ENCODE measurements at places on chromosomes 16 and 17. TPM values are rescaled to one million over a fixed set of nuclear protein-coding genes. Genes with fewer than 3 reads are reported as not detected.
A peak's percentile ranks its signal among the peaks of the same experiment; 100 is the strongest.

CCL23 gene
- total RNA-seq, result not detected

- H3K4me3 ChIP-seq, result no peak overlapping the region
- H3K36me3 ChIP-seq, result no peaks in the 10 kb centered on the region
- peaks cover 23% of the 10 kb centered on the region for H3K4me1 ChIP-seq
- DNase-seq, result peak; percentile 63
These were observed 37.3 kb upstream of the MMD start for GRCh38 chr17:55458978-55459377.

GRCh38 chr17:68556551-68556950, 44.3 kb downstream of the PRKAR1A start:
- peaks cover 4% of the 10 kb centered on the region for H3K27me3 ChIP-seq
- H3K4me3 ChIP-seq, result no peak overlapping the region
- H3K4me1 ChIP-seq, result no peaks in the 10 kb centered on the region
- DNase-seq, result no peak

GRCh38 chr16:78962457-78962929, 638.0 kb downstream of the MAF start:
- no peak overlapping the region for H3K4me3 ChIP-seq
- peak overlapping the region; percentile 46 for H3K27ac ChIP-seq
- H3K27me3 ChIP-seq, result no peaks in the 10 kb centered on the region
- no peak for DNase-seq
- peaks cover 8% of the 10 kb centered on the region for H3K4me1 ChIP-seq
- peaks cover 3% of the 10 kb centered on the region for H3K36me3 ChIP-seq

DNA sequence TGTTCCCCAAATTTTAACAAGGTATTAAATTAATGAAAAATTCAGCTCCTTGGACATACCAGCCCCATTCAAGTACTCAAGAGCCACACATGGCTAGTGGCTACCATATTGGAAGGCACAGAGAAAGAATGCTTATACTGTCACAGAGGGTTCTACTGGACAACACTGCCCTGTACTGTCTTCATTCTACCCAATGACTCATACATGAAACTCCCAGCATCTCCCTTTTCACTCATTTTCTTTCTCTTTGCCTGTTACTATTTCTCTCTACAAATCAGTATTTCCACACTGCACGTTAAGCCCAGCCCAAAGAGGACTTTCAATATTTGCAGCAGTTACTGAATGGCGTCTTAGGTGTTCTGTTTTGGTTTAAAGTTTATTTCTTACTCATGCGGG, 72.1 kb upstream of the RCVRN start:
- no peak for DNase-seq
- no peaks in the 10 kb centered on the region for H3K4me1 ChIP-seq
- no peak overlapping the region for H3K27ac ChIP-seq
- no peaks in the 10 kb centered on the region for H3K27me3 ChIP-seq
- no peak overlapping the region for H3K4me3 ChIP-seq

Data from activated CD4-positive, alpha-beta T cell treated with anti-CD3 and anti-CD28 coated beads, Interleukin-2, amount 10 ng/mL, durations not matched to agents 24 days and 14 days (primary cell).